CD4-positive, alpha-beta T cell treated with Interleukin-12 subunit alpha and Interleukin-12 subunit beta, for 1 hour (primary cell): ENCODE measurements at places on chromosomes 5 and 9.

- DNase-seq: no peak
Observed at GRCh38 chr9:81599837-81600236, 89.5 kb downstream of the TLE1 start.

GRCh38 chr9:91102269-91102668 lies 259.4 kb downstream of the AUH start:
- DNase-seq: no peak

- no peak for DNase-seq
Observed at GRCh38 chr5:6158974-6159831, 219.1 kb downstream of the MED10 start.

- DNase-seq: no peak
Observed at GRCh38 chr5:352639-353611, 31.4 kb downstream of the AHRR start.

DNA sequence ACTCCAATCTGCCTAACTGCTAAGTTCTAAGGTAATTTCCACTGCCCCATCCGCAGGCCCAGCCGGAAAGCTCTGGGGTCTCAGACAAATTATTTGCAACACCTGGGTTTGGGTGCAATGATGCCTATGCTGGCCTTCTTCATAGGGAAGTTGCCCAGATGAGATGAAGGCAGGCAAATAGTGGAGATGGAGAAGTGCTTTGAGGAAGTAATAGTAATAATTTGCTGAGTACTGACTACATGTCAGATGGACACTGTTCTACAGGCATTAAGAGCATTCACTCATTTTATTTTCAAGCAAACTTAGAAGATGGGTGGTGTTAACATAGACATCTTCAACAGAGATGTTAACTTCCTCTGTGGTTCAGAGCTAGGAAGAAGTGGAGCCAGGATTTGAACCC lies 3.8 kb downstream of the PCDH12 start:
- no peak for DNase-seq

DNA sequence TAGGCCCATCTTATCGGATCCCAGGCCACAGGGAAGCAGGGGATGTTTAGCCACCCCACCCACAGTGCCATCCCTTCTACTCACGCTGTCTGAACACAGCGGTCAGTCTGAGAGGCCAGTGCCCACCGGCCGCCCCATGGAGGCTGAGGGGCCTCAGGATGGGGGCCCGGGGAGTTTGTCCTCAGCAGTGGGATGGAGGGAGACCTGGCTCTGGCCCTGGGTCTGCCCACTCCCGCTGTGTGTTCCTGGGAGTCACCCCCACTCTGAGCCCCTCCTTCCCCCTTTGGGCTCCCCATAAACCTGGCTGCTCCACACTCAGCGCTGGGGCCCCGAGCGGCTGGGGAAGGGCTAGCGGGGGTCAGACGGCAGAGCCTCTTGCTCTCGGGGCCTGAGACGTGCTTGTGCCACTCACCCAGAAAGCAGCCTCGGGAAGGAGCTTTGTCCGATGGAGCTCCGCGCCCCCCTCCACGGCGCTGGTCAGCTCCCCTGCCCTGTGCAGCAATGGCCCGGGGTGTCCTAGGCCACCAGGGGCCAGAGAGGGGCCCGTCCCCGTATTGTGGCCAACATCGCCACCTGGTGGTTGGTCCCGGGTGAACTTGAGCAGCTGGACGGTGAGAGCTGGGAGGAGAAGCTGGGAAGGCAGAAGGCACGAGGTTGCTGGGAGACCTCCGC lies 10.9 kb upstream of the LAMC3 start:
- DNase-seq: peak; percentile 17

DNA sequence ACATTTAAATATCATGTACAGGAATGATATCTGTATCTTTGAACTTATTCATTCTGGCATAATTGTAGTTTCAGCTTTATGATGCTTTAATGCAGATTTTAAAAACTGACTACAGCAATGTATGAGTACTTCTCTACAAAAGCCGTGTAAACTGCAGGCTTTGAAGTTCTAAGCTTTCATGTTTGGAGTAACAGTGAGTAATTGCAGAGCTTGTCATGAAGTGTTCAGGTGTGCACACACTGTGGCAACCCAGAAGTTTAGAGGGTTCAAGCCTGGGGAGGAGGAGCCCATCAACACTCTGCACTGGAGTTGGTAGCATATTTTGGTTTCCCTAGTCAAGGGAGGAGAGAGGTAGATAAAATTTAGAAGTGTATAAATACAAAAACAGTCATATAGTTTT lies 130.9 kb downstream of the CD180 start:
- no peak for DNase-seq

DNA sequence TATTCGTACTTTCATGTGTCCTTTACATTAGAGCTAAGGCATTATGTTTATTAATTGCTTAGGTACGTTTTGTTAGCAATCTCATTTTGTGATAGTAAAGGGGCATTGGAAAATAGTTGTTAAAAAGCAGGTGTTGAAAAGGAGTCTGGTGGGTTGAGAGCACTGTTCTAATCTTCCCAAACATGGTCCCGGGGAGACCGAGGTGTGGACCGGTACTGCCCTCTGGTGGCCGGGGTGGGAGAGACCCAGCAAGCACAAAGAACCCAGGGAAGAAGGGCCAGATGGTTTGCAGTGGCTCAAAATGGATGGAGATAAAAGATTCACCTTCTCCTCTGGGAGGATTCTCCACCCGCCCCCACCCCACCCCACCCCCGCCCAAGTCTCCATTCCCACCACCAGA lies 26.1 kb downstream of the IDNK start:
- peak; percentile 77 for DNase-seq

- peak; percentile 40 for DNase-seq
Observed at GRCh38 chr9:89477384-89477783, 20.5 kb downstream of the SEMA4D start.

GRCh38 chr5:65041296-65042158 lies 272.8 kb downstream of the CWC27 start:
- no peak for DNase-seq

- no peak for DNase-seq
Observed at GRCh38 chr9:87498046-87498810, 561 bp downstream of the DAPK1 start.

DNA sequence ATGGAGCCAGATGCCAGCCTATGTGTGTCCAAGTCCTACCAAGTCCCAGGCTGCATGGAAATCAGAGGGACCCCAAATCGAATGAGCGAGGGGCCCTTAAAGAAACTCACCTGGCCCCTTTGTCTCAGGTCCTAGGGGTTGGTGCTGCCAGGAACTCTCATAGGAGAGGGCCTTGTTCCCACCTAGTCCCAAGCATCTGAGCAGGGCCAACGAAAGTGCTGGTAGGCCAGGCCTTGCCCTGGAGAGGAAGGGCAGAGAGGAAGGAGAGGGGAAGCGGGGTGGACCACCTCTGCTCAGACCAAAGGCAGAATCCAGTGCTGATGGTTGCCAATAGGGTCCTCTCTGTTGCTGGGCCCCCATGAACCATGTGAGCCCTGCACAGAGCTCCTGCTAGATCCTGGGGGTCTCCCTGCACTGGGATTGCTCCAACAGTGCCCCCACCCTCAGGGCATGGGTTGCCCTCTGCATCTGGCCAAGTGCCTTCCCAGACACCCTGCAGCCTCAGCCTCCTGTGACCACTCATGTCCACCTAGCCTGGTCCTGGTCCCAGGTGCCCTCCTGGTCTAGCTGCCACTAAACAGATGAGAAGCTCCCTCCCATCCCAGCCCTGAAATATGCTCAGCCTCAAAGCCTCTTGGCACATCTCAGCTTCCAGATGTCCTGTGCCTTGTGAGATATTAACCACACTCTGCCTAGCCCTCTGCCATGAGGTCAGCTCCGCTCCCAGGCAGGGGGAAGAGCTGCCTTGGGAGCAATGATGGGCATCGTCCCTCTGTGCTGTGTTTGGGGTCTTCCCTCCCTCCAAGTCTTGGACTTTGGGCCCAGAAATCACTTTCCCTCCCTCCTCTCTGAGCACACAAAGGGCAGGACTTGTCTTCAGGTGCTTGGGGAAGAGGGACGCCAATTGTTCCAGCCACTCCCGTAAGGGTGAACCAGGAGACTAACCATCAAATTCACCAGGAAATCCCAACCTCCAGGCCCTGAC lies 109.6 kb downstream of the ADAMTS2 start:
- no peak for DNase-seq

DNA sequence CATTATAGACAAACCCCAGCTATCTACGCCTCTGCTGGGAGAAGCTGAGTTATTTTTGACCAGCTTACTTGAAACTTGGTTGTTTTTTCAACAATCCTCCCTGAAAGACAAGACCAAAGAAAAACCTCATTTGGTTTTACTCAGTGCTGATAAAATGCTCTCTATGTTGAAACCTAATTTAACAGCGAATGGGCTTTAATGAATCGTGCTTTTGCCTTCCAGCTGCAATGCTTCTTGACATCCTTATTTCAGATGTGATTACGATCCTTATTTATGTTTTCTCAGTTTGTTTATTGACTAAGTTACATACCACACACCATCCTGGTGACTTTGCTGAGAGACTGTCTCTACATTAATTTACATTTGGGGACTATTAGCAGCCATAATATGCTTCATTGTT lies 179.2 kb downstream of the FBXL7 start:
- no peak for DNase-seq

DNA sequence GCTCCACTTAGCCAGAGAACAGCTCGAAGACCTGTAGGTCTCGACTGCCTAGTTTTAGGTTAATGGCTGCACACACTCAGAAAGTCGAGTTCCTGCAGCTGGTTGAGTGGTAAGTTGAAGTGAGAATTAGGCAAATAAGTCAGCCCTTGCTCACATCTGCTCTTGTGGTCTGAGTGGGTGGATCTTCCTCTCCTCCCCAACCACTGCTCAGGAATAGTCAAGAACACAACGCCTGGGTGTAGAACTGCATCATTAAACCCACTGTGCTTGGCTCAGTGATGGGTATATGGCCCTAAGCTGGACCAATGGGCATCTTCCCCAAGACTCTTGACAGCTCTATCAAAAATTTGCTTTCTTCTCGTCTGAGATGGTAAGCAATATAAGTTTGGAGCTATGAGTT lies 20.9 kb upstream of the ADAM19 start:
- DNase-seq: peak; percentile 37

DNA sequence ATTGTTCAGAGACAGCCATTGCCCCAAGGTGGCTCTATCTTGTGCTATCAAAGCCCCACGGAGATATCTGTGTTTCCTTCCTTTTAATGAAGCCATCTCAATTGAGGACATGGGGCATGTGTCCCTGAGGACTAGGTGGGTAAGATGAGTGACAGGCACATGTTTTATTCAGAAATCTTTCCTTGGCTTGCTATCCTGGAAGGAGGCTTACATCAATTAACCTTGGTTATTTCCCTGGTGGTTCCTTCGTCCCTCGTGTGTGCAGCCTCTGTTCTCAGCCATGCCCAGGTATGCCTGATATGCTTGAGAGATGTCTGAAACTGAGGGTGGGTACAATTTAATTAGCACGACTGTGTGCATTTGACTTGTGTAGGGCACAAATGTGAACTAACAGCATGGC lies 102.2 kb upstream of the TUT7 start:
- no peak for DNase-seq

- no peak for DNase-seq
Observed at GRCh38 chr5:24621792-24622191, 23.0 kb downstream of the CDH10 start.

DNA sequence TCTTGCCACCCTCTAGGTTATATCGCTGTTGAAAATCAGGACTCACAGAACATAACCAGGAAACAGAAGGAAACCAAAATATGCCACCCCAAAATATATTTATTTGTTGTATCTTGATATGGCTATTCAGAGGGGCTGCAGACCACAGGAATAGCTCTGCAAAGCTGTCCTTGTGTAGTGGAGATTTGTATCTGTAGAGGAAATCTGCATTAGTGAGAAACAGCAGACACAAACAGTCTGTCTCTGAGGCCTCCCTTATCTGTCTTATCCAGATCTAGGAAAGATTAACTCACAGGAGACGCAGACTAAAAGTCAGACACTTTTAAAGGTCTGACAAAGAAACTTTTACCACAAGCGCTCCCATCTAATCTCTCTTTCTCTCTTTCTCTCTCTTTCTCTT lies 54.1 kb upstream of the CEMIP2 start:
- DNase-seq: no peak

DNA sequence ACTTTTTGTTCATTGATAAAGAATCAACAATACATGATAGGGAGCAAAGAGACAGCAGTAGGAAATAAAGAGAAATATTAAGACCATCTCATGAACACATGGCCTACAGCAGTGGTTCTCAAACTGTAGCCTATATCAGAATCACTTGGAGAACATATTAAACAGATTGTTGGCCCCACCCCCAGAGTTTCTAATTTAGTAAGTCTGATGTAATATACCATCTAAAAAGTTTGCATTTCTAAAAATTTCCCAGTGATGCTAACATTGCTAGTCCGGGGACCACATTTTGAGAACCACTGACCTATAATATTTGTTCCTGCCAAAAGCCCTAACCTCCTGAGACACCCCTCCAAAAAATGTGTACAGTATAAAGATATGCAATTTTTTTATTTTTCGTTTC lies 306.2 kb upstream of the NREP start:
- DNase-seq: no peak

GRCh38 chr9:16721972-16722371 lies 148.5 kb downstream of the BNC2 start:
- no peak for DNase-seq

- DNase-seq: no peak
Observed at GRCh38 chr5:136061630-136062365, 33.0 kb downstream of the TGFBI start.

- DNase-seq: no peak
Observed at GRCh38 chr5:137372016-137372772, 126.9 kb downstream of the SPOCK1 start.

GRCh38 chr5:149770236-149770635 lies 40.1 kb downstream of the PPARGC1B start:
- DNase-seq: no peak

DNA sequence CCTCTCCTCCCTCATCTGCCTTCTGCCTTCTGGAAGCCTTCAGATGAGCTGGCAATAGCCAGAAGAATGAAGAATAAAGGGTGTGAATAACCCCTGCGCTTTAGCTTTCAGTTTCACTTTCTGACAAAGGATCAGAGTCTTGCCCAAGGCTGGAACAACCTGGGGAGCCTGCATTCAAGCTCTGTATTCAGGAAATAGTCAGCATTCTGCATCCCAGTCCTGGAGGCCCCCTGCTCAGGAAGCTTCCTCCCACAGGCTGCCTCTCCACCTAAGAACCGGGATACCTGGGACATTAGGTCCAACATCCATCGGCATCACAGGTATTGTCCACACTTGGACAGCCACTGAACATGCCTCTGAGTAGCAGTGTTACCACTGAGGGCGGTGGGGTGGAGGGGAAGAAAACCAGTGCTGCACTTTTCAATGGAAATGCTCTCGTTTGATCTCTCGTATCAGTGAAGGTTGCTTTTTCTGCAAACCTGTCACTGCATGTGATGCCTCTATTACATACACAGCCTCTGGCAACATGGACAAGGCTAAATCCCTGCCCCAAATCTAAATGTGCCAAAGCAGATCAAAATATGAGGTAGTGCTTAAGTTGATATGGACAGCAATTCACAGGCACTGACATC lies 39.8 kb upstream of the ACO1 start:
- DNase-seq: no peak
